Esophagus muscularis mucosa (tissue), 4 donors: ENCODE measurements at places on chromosomes 5 and 9.

- DNase-seq = no peak
These were observed 685.3 kb upstream of the EDIL3 start for GRCh38 chr5:85069659-85070640.

DNA sequence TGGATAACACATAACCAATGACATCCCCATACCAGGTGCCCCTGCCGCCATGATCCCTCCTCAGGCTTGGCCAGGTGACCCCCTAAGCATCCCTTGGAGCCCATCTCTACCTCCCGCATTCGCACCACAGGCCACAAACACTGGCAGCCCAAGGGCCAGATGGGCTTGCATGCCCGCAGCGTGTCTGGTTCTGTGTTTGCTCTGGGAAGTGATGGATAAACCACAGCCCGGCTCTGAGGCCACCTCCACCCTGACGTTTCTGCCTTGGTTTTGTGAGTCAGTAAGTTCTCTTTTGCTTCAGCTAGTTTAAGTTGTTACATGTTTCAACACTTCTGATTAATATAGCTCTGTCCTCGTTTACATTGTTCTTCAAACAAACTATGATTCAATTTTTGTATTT is 172.4 kb upstream of the PHYKPL start:
- no peak for DNase-seq

DNA sequence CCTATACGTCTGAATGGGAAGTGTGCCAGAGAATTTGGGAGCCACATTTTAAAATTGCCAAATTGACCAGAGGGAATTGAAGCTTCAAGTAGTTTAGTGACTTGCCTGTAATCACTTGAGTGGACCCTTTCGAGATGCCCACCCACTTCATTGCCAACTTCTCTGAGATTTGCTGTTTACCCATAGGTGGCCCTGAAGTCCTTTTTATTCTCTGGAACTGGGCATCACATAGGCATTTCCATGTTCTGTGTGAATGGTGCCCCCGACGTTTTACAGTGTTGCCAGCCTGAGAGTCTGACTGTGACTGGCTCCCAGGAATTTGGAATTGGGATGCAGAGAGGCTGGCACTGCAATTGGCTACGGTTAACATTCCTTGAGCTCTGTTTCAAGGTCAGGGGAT is 158.6 kb downstream of the SEMA6A start:
- DNase-seq = no peak

DNA sequence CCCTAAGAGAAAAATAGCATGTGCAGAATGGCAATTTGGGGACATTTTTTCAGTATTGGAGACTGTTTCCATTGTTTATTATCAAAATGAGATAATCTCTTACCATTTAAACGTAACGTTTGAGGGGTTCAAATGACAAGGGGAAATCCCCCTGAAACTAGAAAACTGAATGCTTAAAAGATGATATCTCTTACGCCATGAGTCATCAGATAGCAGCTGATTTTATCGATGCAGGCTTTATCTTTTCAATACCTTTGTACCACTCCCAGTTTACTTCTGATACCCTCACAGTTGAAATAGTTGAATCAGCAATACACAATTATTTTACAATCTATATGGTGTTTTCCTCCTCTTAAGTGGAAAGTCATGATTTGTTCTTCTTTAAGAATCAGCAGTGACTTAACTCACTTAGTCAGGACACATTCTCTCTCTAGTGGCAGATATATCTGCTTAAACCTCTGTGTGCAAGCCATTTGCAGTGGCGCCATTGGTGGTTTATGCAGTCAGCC is 29.2 kb downstream of the OSMR start:
- DNase-seq = no peak
